ENCODE measurements at places on chromosomes 12 and 14.
A peak's percentile ranks its signal among the peaks of the same experiment; 100 is the strongest.

DNA sequence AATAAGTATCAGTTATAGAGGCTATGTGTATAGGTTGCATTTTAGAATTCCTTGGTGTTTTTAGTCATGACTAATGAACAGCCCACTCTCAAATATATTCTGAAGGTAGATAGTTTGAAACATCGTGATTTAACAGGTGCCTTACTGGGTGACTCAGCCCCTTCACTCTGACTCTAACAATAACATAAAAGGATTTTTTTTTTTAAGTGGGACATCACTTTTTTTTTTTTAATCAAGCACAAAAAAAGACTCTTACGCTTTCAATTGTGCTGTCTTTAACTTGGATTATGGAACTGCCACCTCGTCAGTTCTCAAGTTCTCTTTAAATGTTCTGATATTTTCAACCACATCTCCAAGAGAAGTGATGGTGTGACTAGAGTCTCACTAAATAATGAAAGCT, 46.6 kb downstream of the PPFIA2 start:
- no peak for DNase-seq

GRCh38 chr12:56042843-56043242, 1.1 kb downstream of the RPS26 start:
- no peak for DNase-seq

GRCh38 chr14:40447017-40447416, 1014.8 kb upstream of the FBXO33 start:
- no peak for DNase-seq

DNA sequence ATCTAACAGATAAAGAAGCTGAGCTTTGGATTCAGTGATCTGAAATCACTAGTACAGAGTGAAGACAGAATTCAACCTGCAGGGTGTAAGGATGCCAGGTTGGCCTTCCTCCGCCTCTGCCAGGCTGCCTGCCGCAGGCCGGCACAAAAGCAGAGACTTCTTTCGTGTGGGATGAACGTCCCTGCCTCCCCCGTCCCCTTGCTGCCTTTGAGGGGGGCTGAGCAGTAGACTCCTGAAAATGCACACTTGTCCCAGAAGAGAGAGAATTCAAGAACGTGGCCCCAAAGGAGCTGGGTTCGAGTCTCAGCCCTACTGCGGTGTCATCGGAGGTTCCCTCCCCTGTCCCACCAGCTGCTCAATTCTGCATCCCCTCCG, 154.3 kb downstream of the BCL11B start:
- DNase-seq: no peak

DNA sequence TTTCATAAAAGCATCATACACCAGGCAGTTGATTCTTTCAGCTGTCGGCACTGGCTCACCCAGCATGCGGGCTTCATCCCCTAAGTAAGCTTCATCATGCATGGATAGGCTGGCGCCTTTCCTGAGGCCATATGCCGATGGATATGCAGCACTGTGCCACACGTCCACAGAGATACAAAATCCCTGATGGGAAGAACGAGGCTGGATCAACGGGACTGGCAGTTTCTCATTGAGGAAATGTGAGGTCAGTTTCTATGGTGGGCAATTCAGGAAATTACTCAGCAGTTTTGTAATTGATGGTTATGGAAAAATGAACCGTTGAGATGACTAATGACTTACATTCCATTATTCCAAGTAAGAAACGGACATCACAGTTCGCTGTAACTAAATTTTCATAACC, 453.8 kb downstream of the TMEM121 start:
- no peak for DNase-seq

GRCh38 chr14:104868060-104868740, 3.1 kb downstream of the CEP170B start:
- no peak for DNase-seq

GRCh38 chr12:29073631-29074239, 75.3 kb upstream of the FAR2 start:
- peak; percentile 19 for DNase-seq

GRCh38 chr12:66708704-66709456, 30.0 kb upstream of the GRIP1 start:
- DNase-seq: no peak

DNA sequence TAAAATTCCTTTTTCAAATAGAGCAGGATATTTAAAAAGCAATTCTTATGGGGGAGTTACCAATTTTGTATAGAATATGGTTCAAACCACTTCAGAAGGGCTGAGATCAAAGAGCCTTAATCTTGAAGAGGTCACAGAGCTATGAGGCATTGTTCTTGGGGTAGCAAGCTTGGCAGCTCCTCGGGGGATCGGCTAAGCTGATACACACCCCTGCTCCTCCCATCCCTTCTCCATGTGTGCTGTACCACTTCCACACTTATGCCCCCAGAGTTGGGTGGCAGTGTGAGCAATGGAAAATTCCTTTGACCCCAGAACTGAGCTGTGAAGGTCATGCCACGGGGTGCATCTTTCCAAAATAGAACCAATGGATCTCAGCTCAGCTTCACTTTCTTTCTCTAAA, 15.0 kb upstream of the TMEM30B start:
- no peak for DNase-seq

- no peak for DNase-seq
Observed at GRCh38 chr14:25233613-25234012, 183.7 kb upstream of the STXBP6 start.

GRCh38 chr12:5537771-5538170, 105.9 kb downstream of the NTF3 start:
- DNase-seq: no peak

- DNase-seq: no peak
Observed at GRCh38 chr12:11059784-11060183, 2.3 kb downstream of the TAS2R46 start.

DNA sequence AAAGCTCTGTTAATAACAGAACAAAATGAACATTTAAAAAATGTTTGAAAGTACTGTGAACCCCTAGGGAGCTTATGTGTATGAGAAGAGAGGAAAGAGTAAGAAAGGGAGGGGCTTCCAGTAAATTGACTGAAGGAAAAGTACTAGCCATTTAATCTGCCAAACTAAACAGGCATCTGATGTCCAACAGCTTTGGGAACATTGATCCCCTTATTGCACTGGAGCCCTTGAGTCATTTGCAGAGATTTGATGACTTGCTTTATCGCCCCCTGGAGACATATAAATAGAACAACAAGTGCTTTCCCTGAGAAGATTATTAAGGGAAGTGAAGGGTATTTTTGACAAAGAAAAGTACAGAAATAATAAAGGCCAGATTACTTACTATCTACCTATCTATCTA, 319.3 kb upstream of the NOVA1 start:
- DNase-seq: no peak

DNA sequence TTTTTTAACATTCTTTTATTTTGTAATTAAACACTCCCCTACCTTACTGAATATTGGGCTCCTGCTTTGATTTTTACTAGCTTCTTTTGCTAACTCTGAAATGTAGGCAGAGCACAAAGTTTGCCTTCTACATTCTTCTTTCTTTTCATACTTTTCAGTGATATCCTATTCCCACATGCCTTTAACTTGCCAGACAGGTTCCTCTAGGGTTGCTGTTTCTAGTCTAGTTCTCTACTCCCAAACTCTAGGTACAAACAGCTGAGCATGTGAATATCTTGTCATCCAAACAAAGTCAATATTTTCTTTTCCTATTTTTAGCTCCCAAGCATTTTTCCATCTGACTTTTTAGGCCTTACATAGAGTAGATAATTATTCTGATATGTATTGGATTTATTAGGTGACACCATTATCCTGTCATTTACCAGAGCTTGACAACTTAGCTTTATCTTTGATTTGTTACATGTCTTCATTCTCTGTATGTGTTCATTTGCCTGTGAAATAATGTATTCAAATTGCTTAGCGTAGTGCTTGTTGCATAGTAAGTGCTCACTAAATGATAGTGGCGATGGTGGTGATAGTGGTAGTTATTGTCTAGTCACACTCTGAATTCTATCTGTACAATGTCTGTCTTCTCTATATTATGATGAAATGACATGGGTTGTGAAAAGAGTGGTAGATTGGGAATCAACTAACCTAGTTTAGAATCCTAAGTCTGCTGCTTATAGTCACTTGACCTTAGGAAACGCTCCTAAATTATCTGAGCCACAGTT, 73.6 kb upstream of the DNM1L start:
- DNase-seq: no peak

DNA sequence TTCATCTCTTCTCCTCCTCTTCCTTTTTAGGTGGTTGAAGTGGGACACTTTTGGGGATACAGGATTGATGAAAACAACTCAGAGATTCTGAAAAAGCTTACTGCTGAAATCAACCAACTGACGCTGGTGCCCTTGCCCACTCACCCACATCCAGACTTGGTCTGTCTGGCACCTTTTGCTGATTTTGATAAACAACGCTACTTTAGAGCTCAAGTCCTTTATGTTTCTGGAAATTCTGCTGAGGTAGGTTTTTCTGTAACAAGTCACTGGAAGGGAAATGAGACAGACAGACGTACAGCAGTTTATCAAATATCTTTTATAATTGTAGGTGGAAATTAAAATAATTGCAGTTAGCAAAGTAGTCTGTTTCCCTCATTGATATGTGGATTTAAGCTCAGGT, 60.0 kb upstream of the ASPG start:
- DNase-seq: no peak

- DNase-seq: peak; percentile 99
Observed at GRCh38 chr14:26598081-26598671, 343 bp upstream of the NOVA1 start.

DNA sequence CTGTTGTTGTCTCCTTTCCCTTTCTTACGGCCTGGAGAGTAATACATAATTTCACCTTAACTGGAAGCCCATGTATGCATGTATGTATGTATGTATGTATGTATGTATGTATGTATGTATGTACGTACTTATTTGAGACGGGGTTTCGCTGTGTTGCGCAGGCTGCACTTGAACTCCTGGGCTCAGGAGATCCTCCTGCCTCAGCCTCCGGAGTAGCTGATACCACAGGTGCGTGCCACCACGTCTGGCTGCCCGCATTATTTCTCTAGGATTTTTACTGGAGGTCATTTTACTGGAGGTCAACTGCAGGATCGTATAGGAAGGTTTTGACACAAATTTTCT, 644 bp upstream of the OS9 start:
- DNase-seq: no peak

- DNase-seq: peak; percentile 55
Observed at GRCh38 chr14:60051721-60052221, 40.0 kb upstream of the PCNX4 start.

DNA sequence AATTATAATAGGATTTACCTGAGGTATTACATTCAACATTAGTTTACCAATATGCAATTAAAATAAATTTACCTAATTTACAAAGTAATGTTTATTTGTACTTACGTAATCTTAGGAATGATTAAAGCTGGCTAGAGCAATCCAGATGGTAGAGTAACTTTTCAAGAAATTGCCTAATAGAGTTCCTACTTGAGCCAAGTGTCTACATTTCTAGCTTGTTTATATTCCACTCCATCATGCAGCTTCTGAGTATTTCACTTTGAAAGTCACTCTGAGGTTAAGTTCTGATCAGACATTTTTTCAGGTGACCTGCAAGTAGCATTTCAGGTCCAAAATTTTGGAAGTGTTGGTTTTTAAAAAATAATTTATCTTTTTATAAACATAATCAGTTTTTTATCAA, 1080.7 kb downstream of the TRHDE start:
- DNase-seq: no peak

GRCh38 chr12:38163442-38163801, 153.2 kb upstream of the ALG10B start:
- DNase-seq: no peak

GRCh38 chr12:5780536-5780935, 164.5 kb downstream of the ANO2 start:
- DNase-seq: no peak

DNA sequence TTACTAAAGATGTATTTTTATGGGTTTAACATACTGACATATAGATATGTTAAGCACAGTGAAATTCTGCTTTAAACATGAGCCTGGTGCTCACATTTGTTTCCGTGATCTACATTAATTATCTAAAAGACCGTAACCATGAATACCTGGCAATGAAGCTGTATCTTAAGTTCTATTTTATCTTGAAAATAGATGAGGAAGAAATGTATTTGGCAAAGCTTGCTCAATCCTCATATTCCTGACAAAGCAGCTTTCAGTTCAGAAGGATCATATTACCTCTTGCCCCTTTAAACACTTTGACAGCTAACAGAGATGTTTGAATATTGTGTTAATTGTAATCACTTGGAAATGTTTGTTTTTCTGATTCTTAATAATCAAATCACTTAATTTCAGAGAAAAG, 9.8 kb downstream of the EPYC start:
- DNase-seq: no peak

DNA sequence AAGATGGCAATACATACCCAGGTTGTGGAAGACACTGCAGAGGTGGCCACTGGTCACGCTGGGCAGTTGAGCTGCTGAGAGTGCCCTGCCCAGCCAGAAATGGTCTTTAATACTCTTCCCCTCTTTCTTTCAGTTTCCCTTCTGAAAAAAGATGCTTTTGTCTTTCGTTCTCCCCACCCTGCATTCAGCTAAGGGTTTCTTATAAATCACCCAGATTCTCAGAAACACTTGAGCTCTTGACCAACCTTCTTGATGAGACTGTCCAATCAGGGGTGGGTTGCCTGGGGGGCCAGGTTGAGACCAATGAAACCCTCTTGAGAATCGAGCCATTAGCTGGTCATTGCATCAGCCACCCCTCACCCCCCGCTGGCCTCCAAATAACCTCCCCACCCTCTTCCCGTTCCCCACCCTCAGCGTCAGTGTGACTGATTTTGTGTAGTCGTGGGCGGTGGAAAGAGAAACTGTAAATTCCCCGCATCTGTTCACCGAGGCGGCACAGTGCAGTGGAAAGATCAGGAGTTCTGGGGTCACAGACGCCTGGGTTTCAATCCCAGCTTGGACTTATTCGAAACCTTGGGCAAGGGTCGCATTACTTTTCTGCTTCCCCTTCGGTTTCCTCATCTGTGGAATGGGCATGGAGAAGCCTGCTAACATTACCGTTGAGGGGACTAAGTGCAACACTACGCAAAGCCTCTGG, 52.3 kb downstream of the SLC25A47 start:
- no peak for DNase-seq

- DNase-seq: no peak
Observed at GRCh38 chr12:25458047-25458552, 95.0 kb downstream of the LMNTD1 start.

- DNase-seq: no peak
Observed at GRCh38 chr14:35532783-35533356, 1.1 kb upstream of the INSM2 start.

DNA sequence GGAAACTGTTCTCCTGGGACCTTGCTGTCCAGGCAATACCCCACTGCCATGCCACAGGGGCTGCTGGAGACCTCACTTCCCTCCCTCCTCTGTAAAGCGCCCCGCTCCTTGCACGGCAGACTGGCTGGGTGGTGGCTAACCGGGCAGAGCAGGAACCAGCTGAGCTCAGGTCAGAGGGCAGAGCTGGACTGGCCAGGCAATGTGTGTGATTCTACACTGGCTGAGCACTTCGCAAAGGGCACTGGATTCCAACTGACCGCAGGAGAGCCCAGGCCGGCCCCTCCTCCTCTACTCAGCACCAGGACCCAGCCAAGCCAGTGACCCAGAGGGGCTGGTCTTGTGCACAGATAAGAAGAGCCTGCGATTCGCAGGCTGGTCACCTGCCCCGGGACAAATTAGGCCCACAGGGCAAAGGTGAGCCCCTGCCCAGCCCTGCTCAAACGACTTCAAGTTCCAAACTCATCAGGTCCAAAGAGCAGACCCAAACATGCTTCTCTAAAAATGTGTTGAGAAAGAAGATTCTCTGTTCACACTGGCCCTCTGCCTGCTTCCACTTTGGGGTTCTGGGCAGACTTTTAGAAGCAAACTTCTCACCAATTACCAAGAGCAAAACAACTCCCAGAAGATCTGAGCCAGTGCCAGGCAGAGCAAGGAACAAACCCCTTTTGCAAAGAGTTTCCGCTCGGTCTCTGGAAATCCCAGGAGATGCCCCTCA, 54.9 kb upstream of the DIO3 start:
- DNase-seq: peak; percentile 59
